ENCODE measurements at places on chromosomes 11 and 22.
A peak's percentile ranks its signal among the peaks of the same experiment; 100 is the strongest.

- no peak for DNase-seq
Measured at GRCh38 chr22:45738206-45738605, 66.6 kb downstream of the ATXN10 start.

- no peak for DNase-seq
Measured at GRCh38 chr22:46081831-46082210, 68.5 kb upstream of the PPARA start.

GRCh38 chr11:94857337-94857736 is 89.2 kb downstream of the AMOTL1 start:
- DNase-seq, result no peak

DNA sequence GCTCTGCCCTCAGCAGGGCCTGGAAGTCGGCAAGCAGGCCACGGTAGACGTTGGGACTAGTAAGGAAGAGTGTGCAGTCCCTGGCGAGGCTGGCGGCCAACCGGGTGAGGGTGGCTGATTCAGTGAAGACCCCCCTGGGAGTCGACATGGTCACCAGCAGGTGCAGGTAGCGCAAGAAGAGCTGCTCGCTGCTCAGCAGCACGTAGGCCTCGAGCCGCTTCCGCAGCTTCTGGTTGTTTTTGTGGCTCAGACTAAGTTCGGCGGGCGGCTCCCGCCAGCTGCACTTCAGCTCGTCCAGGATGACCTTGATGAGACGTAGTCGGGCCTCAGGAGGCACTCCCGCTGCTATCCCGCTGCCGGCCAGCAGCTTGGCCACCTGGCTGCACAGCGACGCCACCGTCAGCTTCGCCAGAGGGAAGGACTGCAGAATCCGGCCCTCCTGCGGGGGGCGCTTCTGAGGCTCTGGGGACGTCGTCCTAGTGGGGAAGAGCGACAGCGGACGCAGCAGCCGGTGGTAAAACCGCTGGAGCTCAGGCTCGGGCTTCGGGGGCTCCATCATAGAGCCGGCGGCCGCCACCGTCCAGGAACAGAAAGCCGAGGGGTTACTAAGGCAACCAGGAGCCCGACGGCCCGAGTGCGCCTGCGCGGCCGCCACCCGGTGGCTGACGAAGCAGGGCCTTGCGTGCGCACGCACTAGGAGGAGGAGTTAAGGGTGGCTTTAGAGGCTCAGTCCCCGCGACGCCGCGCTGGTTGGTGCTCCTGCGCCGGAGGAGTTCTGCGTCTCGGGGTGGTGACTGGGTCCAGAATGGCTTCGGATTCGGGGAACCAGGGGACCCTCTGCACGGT is at the start of the genes CCDC87 and CCS:
Gene CCDC87 (minus strand): TSS at position 607 of the 846 bp plus-strand sequence. CDS start 48 bp downstream, at position 559.
Gene CCS (plus strand): TSS at position 729 of the 846 bp plus-strand sequence. CDS start 77 bp downstream, at position 806.
- DNase-seq, result peak; percentile 99

DNA sequence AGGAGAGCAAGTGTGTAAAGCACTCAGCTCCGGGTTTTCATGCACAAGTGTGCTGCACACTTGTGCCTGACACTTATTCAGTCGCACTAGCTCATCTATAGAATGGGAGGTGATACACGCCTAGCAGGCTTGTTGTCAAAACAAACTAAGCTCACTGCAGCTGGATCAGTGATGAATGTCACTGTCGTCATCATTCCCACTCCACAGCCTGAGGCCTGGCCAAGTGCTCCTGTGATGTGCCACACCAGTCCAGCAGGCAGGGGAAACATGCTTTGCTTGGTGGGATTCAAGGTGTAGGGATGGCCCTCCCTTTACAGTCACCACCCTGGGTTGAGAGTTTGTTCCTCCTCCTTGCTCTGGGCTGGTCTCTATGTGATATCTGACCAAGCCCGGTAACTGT is 6.8 kb downstream of the MPST start:
- DNase-seq, result no peak

DNA sequence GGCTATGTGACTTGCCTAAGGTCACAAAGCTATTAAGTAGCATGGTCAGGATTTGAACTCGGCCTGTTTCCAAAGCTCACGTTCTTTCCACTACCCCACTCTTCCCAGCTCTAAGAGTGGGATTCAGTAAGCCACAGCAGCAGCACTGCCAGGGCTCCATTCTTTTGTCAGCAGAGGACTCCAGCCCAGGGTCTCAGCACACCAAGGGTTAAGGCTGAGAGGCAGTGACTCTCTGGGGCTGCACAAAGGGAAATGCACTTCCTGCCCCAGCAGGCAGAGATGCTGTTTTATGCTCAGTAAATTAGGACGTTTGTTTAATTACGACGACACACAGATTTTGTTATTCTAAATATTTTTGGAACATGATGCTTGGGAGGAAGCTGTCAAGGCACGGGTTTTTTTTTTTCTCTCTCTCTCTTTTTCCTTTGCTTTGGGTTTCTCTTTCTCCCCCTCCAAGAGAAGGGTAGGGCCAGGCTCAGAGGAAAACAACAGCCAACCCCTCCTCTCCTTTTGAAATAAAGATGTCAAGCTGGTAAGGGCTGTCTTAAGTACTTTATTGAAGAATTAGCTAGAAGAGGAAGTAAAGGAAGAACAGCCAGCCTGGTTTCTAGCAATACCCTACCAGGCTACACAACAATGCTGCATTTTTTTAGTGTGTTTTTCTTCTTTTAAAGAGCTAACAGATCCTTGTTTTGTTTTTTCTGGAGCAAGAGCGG is 2.8 kb downstream of the MYH9 start:
- peak; percentile 70 for DNase-seq

GRCh38 chr22:27405672-27406388 is 395.7 kb downstream of the MN1 start:
- DNase-seq, result no peak

DNA sequence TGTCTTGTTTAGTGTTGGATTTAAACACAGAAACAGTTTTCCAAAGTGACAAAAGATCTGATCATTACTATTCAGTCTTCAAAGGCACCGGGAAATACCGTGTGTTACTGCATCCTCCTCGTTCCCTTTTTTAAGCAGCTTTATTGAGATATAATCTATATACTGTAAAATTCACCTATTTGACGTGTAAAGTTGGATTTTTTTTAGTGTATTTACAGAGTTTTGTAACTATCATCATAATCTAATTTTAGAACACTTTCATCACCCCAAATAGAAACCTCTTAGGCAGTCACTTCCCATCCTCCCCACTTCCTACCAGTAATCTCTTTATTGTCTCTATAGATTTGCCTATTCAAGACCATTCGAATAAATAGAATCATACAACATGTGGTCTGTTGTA is 1.4 kb downstream of the ANO5 start:
- no peak for DNase-seq

DNA sequence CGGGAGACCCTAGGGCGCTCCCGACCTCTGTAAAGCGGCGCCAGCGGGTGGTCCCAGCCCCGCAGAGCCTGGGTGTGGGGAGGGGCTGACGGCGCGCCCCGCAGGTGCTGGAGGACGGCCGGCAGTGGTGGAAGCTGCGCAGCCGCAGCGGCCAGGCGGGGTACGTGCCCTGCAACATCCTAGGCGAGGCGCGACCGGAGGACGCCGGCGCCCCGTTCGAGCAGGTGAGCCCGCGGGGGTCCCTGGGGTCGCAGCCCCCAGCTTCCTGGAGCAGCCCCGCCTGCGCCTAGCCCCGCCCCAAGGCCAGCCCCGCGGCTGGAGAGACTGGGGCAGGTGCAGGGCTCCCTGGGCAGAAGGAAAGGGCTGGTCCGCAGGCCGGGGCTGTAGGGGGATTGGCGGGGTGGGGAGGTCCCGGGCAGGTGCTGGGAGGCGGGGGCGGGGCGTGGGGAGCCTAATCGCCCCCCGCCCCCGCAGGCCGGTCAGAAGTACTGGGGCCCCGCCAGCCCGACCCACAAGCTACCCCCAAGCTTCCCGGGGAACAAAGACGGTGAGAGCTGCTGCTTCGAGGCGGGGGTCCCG is 19.7 kb downstream of the EPS8L2 start:
- no peak for DNase-seq

GRCh38 chr22:31635638-31636306 is 26.2 kb downstream of the PISD start:
- DNase-seq, result no peak

GRCh38 chr11:58654908-58655296 is 32.4 kb downstream of the CNTF start:
- no peak for DNase-seq

DNA sequence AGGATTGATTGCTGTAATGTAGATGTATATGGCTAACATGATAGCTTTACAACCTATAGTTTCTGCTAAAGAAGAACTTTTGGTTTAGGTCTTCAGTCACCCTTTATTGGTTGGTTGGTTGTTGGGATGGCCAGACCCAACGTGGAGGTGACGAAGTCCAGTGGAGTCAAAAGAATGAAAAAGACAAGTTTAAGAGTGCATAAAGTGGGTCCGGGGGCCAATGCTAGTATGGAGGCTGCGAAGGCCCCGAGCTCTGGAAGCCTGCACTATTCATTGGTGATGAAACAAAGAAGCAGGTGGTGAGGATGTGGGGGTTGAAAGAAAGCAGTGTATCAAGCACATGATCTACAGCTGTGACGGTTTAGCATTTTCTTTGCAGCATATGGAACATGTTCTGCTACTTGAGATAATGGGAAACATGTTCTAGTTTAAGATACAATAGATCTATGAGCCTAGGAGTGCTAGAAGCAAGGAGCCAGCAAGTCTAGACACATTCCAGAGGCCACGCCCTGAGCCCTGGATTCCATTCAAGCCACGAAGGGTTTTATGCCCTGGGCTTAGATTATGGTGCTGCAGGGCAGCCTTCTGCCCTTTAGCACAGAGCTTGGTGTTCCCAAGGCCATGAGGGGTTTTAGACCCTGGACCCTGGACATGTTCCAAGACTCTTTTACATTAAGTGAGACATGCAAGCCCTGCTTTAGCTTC is 6.3 kb downstream of the TCP11L1 start:
- no peak for DNase-seq

DNA sequence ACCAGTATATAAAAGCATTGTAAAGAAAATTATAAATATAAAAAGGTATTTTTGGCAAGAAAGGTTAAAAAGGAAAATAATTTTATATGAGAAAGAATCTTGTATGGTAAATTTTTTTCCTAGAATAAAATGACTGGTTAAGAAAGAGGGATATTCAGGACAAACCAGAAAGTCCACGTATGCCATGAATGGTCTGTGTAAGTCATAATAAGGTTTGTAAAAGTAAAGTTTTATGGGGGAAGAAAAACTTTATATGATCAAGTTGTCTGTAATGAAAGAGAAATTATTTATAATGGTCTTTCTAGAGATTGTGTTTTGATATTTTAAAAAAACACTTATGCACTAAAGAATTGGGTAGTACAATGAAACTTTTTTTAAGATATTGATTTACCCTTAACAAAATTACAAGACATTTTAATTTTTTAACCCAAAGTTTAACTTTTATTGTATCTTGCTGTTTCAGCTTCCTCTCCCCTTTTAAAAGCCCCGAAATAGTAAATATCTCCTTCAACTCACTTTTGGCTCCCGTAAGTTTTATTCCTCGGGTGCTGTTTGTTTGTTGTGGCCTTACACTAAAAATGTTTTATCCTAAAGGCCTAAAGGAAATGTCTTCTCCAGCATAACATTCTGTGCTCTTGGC is 47.7 kb downstream of the AMOTL1 start:
- DNase-seq, result no peak
